Right lung (tissue), 10 donors: ENCODE measurements at places on chromosomes 6 and 20.

DNA sequence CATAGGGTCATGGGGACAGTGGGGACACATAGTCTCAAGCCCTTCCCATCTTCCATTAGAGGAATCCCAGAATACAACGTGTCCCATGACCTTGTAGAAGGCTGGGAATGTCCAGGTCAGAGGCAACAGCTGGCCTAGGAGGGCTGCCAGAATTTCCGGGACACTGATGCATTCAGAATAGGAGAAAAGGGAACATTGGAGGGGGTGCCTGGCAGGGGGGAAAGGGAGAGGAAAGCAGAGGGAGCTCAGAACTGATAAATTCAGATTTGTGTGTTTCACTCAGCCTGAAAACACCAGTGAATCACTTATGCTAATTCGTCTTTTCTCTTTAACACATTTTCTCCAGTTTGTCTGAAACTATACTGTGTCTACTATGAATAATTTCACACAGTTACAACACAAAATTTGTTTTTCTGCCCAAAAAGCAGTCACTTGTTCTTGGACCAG is 35.5 kb upstream of the BMP2 start:
- no peak for DNase-seq

- DNase-seq, result no peak
Observed at GRCh38 chr6:1786455-1787453, 177.0 kb downstream of the FOXC1 start.

GRCh38 chr6:152086223-152086873 is 278.9 kb downstream of the ESR1 start:
- no peak for DNase-seq

DNA sequence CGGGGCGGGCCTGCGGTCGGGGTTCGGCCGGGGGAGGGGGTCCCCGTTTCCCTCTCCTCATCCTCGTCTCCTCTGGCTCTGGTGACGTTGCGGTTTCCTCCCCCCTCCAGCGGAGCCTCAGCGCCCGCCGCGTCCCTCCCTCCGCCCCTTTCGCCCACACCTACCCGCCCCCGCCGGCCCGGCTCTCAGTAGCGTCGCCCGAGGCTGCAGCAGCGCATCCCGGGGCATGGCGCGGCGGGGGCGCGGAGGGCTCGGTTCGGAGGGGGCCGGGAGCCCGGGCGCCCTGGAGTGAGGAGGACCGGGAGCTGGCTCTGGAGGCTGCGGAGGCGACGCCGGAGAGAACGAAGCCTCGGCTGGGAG is at the start of gene DSE:
Gene DSE (plus strand): TSS at position 188 of the 360 bp plus-strand sequence. CDS start 28,304 bp downstream, outside the sequence.
- DNase-seq, result peak; percentile 90

GRCh38 chr6:66103954-66104353 is 396.9 kb upstream of the EYS start:
- DNase-seq, result peak; percentile 38
